Endothelial cell (in vitro differentiated cells): ENCODE measurements at places on chromosomes 1 and 21.

- DNase-seq, result no peak
These were observed at the start of gene PLA2G2D for GRCh38 chr1:20119347-20119746. PLA2G2D (minus strand) TSS chr1:20119536; CDS start chr1:20119498, 38 bp downstream.

- no peak for DNase-seq
These were observed 73.5 kb upstream of the CLDN14 start for GRCh38 chr21:36553406-36553805.

DNA sequence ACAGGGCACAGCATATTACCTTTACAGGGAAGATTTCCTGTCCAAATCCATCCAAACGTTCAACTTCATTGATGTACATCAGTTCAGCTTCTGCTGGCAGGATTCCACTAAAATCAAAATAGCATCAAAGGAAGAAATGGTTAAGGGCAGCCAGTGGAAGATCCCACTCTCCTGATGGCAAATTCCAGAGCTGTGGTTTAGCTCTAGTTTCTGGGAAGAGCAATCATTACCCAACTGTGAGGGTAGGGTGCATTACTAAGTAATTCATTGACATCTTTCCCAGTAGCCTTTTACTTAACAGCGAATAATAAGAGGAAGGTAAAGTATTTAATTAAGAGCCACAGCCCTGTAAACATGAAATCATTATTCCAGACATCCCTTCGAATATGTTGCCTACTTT is 120.7 kb downstream of the SMYD2 start:
- no peak for DNase-seq

GRCh38 chr1:54007613-54008012 is 10.4 kb downstream of the LDLRAD1 start:
- DNase-seq, result no peak

DNA sequence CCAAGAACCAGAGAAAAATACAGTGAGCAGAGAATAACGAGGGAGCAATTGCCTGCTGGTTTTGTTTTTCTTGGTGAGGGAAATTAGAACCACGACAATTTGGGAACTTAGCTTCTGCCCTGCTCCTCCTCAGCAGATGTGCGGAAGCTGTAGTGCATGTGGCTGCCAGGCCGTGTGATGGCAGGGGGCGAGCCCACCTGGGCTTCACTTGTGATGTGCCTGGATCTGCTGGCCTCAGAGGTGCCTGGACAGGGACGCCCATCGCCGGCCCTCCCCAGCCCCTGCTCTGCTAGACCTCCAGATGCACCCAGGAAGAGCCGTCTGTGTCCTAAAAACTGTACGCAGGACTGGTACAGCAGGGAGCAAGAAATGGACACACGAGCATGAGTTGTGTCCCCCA is 28.5 kb upstream of the C1orf174 start:
- DNase-seq, result no peak

- peak; percentile 24 for DNase-seq
These were observed 270.0 kb upstream of the VAMP3 start for GRCh38 chr1:7501084-7501491.
